ENCODE measurements at places on chromosomes 4 and X.

DNA sequence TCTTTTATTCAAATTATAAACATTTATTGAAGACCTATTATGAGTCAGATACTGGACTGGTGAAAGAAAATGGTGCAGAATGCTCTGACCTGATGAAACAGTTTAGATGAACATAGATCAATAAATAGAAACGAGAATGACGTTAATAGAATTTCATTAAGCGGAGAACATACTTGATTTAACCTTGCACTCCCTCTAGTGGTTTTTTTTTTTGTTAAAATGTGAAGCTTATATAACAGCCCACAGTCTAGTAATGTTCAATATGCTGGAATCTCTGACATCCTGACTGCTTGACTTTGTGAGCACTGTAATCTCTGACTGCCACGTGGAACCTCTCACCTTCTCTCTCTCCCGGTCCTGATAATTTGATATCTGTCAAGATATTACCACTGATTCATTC lies 32.3 kb downstream of the HDAC8 start:
- DNase-seq = no peak

DNA sequence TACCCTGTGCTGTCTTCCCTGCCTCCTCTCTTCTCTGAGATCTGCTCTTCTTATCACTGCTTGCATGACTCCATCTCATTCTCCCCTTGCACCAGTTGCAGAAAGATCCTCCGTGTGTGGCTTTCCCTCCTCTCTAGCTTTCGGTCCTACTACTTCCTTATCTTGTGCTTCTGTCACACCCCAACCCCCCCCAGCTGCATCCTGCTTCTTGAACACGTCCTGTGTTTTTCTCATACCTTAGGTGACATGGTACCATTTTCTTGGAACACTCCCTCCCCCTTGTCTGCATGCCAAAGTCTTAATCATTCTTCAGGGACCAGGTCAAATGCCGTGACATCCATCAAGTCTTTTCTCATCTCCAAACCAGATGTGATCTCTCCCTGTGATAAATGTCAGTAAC lies 46.4 kb downstream of the FHL1 start:
- DNase-seq = no peak

GRCh38 chr4:99645638-99646037 lies 12.0 kb downstream of the C4orf54 start:
- DNase-seq = no peak

DNA sequence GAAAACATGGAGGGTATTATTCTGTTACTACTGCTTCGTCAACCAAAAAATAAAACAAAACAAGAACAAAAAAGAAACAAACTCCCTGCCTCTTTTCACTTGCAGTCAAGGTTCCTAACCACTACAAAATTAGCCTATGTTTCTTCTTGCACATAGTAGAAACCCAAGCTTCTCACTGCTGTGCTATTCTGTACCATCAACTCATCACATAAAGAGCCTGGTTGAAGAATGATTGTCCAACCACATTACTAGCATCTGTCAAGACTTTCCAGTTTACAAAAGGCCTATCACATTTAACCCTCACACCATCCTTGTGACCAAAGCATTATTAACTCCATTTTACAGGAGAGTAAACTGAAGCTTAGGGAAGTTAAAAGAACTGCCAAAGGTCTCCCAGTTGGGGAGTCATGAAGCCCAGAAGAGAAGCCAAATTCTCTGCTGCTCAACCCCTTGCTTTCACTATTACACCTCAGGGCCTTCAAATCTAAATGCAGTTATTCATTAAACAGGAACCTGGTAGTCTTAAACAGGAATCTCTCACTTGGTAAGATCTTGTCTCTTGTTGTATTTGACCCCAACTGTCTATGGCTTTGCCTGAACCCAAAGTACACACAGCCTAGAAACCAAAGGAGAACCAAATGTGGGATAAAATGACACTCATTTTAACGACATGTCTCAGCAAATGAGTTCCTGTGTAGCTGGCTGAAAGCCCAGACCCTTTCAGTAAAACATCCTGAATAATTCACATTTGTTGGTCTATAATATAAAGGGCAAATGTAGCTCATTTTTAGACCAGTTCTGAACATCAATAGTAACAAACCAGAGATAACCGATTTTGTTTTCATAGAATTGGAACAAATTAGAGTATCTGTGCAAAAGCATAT lies 8.6 kb downstream of the F9 start:
- no peak for DNase-seq

GRCh38 chr4:4854649-4855295 lies 4.7 kb upstream of the MSX1 start:
- no peak for DNase-seq

- no peak for DNase-seq
Observed at GRCh38 chr4:140059159-140059558, 94.8 kb downstream of the MAML3 start.

- no peak for DNase-seq
Observed at GRCh38 chrX:29243942-29244341, 656.7 kb downstream of the IL1RAPL1 start.

GRCh38 chr4:137609718-137610430 lies 77.6 kb upstream of the PCDH18 start:
- DNase-seq = no peak

DNA sequence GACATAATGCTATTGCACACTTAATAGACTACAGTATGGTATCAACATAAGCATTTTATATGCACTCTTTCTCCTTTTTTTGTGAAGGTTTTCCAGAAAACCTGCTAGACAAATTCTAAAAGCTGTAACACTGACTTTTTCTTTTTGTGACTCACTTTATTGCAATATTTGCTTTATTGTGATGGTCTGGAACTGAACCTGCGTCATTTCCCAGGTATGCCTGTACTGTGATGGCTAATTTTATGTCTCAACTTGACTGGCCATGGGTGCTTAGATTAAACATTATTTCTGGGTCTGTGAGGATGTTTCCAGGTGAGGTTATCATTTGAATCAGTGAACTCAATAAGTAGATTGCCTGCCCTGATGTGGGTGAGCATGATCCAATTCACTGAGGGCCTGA lies 35.5 kb upstream of the LAMP2 start:
- DNase-seq = no peak

- DNase-seq = no peak
Observed at GRCh38 chrX:53768451-53768850, 81.9 kb upstream of the HUWE1 start.

Data from stimulated activated CD4-positive, alpha-beta T cell treated with anti-CD3 and anti-CD28 coated beads, TNF-alpha, amount 100 ng/mL, for 24 hours (primary cell).